ENCODE measurements at places on chromosomes 12 and 14. TPM values are rescaled to one million over a fixed set of nuclear protein-coding genes. Genes with fewer than 3 reads are reported as not detected.

The MSI1 gene
- total RNA-seq: 0.17 TPM

The ATF7 gene
- total RNA-seq: 10.4 TPM

The KMT2D gene
- 14.6 TPM for total RNA-seq

The B4GALNT3 gene
- total RNA-seq: under 0.01 TPM

The MGAT4C gene
- not detected for total RNA-seq

The FAM181A gene
- total RNA-seq: not detected

The CMKLR1 gene
- under 0.01 TPM for total RNA-seq

The SOX5 gene
- total RNA-seq: 2.4 TPM
